ENCODE measurements at places on chromosomes 4 and X. TPM values are rescaled to one million over a fixed set of nuclear protein-coding genes. Genes with fewer than 3 reads are reported as not detected.

GRCh38 chr4:116183241-116183640, 902.1 kb downstream of the TRAM1L1 start:
- no peak for DNase-seq

GRCh38 chr4:87274803-87275202, 47.9 kb downstream of the HSD17B13 start:
- no peak for DNase-seq

DNA sequence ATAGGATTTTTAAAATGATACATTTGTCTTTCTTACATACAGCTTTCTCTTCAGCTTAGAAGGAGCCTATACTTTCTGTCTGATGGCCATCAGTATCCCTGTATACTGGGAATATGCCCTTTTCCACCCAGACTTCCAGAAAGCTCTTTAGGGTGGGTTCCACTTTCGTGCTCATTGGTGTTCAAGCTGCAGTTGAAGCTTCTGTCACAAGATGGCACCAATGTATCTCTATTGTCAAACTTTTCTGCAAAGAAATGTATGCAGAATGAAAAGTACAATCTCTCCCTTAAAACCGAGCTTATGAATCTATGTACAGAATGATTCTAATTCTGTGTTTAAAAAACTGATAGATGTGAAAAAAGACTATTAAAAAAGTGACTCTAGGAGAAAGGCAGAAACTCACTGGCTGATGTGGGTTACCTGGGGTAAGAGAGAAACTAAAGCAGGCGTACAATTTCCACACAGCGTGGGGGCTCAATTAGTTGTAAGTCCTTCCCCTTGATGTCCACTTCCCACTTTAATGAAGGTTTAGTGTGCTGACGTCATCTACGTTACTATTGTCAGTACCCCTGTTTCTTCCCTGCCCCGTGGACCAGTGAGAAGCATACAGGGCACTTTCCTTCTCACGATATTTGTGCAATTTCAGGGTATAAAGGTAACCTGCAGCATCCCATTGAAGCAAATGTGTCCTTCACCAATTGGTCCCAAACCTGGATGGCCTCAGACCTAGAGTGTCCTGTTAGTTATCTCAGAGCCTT, 57.3 kb upstream of the TCEAL2 start:
- DNase-seq = no peak

Gene EGF
- total RNA-seq = not detected

Gene SASH3
- total RNA-seq = 129 TPM
